ENCODE measurements at places on chromosomes 12 and 14.

DNA sequence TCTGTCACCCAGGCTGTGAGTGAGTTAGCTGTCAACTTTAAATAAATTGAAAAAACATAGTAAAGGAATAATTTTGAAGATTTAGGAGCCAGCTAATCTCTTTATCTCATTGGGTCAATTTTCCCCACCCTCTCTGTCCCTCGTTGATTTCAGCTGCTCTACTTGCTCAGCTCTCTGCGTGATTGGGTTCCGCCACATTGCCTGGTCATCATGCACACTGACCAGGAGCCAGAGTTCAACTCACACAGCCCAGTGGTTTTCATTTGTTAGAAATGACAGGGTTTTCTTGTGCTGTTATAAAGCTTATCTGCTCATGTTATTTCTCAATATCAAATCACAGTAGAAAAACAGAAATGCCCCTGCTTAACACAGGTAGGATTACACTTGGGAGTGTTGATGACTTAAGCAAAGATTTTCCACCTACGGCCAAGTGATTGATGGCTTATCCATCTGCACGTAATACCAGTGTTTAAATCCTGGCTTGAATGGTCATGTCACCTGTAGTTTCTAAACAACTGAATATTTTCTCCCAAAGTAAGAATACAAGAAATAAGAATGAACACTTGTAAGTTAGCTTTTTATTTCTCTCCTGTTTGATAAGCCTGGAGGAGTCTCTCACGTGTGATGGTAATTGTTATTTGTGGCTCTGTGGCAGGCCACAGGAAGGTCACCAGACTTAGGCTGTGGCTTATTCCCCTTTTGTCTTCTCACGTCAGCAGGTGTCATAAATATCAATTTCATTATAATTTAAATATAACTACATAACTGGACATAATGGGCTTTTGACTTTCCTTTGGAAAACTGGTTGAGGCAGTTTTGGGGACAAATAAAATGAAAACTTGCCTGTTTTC lies 367.2 kb upstream of the DDHD1 start:
- DNase-seq, result no peak

- no peak for DNase-seq
Observed at GRCh38 chr14:20400965-20401593, 12.2 kb downstream of the TEP1 start.

- no peak for DNase-seq
Observed at GRCh38 chr12:15196678-15197505, 24.3 kb downstream of the RERG start.

DNA sequence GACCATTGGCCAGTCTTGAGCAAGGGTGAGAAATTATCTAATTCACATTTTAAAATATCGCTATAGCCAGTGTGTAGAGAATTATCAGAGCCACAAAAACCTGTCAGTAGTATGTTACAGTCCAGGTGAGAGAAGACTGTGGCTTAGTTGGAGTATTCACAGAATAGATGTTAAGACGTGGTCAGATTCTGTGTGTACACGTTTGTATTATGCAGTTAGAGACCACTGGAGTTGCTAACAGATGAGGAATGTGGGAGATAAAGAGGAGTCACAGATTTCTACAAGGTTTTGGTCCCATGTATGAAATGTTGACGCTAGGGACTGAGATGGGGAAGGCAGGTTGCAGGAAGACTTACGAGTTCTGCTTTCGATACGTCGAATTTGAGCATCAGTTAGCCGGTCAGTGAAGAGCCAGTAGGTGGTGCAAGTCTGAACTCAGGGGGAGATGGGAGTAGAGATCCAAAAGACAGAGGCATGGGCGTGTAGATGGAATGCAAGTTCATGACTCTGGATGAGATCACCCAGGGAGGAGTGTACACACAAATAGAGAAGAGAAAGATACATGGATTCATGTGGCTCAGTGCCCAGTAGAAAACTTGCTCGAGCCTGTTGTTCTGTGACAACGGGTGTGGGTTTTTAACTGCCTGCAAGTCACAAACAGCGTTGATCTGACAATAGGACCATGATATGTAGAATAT lies 114.8 kb upstream of the FLRT2 start:
- DNase-seq, result no peak

DNA sequence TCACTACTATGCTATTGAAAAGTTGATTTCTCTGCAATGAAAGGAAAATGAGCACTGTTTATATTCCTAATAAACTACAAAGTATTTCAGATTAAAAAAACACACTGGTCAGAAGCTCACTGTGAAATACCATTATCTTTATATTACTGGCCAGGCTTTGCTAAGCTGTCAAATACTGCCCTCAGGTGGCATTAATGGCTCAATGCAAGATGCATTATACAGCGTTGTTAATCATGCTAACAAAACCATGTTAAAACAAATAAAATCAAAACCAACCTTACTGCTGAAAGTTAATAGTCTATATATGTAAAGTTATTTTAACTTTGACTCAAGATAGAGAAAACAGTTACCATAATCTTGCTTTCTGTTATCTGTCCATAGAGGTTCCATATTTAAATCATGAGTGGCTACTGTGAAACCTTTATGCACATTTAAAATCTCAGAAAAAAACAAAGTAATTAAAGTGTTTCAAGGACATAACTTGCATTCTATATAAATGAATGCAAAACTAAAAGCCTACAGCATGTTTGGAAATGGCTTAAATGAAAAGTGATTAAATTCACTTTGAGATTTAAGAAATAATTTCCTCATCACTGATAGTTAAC lies 121.7 kb downstream of the RALGAPA1 start:
- peak; percentile 12 for DNase-seq

GRCh38 chr12:76952995-76953394 lies 74.2 kb upstream of the CSRP2 start:
- no peak for DNase-seq
